H1 (cell line): ENCODE measurements at places on chromosomes 2 and 18.

DNA sequence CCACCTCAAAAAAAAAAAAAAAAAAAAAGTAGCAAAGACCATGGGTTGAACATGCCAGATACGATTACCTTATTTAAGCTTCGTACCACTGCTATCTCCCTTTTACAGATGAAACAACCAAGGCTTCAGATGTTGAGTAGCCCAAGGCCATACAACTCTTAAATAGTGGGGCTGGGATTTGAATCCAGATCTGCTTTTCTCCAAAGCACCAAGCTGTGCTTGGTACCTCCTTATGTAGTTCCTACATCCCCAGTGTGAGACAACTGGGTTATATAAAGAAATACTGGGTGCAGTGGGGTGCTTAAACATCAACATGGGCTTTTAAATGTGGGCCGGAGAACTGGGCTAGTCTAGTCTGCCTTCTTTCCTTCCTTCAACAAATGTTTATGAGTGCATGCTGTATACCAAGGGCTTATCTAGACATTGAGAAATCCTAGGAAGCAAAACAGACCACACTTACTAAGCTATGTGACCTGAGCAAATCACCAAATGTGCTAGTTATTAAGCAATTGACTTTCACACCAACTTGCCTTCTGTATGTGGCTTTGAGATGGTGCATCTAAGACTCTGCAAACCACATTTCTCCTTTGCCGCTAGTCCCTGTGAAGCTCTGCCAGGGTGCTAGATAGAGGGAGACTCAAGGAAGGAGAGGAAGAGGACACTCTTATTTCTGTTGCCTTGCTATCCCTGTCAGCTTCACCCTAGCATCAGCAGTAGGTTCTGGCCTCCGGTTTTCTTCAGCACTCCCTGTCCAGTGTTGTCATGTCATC is 206.8 kb upstream of the FBXO11 start:
- no peak for DNase-seq

GRCh38 chr18:48295586-48296311 is 113.4 kb downstream of the ZBTB7C start:
- DNase-seq: peak; percentile 64

GRCh38 chr2:109164739-109165221 is 35.8 kb downstream of the SH3RF3 start:
- DNase-seq: no peak

DNA sequence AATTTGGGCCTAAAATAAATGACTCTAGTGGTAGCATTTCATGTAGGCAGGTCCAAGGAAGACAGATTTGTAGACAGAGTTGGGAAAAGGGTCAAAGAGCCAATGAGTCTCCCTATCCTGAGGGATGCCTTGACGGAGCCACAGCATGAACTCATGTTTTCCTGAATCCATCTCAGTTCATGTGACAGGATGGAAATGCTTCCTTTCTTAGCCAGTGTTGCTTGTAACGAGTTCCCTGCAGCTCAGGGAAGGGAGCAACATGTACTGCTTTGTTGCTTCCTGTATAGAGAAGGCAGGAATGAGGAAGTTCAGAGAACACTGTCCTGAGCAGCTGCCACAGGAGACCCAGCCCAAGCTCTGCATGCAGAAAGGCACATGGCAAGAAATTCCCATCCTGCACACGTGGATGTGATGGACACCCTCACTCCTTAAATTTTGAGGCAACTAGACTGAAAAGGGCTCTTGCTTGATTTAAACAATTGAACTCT is 27.9 kb downstream of the TMEM17 start:
- DNase-seq: no peak

DNA sequence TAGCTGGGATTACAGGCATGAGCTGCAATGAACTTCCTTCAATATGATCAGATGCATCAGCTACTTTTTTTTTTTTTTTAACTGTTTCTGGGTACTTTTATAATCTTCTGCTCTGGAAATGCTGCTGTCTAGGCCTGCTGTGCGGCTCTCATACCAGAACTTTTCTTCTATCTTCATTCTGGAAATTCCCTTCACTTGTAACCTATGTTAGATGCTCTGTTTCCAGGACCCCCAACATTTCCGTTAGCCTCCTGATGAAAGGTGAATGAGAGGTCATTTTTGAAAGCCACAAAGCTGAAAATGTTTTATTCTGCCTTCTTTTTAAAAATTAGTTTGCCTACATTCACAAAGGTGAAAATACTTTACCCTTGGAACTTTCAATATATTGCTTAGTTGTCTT is 8.6 kb downstream of the AGFG1 start:
- no peak for DNase-seq

DNA sequence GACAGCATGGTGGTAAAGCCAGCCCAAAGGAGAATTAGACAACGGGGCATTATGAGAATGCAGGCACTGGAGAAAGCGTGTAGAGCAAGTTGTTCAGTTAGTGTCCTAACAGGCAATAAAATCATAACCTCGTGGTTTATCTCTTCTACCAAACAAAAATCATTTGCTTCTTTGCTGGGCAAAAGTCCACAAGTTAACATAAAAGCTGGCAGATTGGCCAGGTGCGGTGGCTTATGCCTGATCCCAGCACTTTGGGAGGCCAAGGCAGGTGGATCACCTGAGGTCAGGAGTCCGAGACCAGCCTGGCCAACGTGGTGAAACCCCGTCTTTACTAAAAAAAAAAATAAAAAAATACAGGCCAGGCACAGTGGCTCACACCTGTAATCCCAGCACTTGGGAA is 364.1 kb downstream of the SETBP1 start:
- no peak for DNase-seq

- DNase-seq: no peak
These were observed 5.8 kb downstream of the ASIC4 start for GRCh38 chr2:219520079-219520478.

GRCh38 chr18:75429975-75430374 is 2.5 kb upstream of the SMIM21 start:
- DNase-seq: no peak

DNA sequence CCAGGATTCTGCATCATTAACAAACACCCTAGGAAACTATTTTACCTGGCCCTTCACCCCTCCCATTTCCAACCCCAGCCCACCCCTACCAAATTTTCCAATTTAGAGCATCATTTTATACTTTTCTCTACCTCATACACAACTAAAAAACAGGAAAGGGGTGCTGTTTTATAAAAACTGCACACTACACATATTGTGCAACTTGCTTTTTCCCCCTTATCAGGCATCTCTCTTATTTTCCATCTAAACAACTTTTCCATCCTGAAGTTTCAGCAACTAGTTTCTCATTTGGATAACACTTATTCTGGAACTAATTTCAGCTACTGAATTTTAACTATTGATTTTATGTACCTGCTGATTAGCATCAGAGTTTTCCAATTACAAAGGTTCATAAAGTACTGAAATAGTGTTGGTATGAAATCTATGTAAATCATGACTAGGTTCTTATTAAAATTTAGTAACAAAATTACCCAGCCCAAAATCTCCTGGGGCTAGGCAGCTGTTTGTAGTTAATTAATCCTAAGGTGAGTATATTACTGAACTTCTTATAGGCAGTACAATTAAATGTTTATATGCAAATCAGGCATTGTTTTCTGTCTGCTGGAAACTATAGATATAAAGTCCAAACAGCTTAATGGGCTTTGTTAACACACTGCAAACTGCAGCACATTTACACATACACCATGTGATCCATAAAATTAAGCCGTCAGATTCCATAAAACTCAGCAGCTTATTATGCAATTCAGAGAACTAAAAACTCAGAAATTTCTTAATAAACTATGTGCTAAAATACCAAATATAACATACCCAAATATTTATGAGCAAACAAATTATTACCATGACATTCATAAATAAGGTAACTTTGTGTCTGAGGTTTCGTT is 7.9 kb downstream of the SF3B1 start:
- no peak for DNase-seq

- DNase-seq: no peak
These were observed 180.6 kb downstream of the PARD3B start for GRCh38 chr2:204725693-204726360.

DNA sequence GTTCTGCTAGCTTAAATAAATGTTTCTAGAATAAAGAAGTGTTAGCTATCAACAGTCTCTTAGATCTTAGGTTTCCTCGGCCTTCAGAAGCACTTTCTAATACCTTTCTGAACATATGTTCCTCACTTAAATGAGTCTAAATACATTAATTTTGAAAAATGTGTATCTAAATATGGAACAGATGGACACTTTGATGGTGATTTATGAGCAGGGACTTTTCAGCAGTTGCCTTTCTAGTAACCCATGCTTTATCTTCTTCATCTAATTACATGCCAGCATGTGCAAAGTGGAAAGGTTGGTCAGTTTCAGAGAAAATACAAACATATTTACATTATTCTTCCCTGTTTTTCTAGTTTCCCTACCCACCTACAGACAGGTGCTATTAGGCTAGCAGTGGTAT is 797.0 kb upstream of the CHAC2 start:
- no peak for DNase-seq

DNA sequence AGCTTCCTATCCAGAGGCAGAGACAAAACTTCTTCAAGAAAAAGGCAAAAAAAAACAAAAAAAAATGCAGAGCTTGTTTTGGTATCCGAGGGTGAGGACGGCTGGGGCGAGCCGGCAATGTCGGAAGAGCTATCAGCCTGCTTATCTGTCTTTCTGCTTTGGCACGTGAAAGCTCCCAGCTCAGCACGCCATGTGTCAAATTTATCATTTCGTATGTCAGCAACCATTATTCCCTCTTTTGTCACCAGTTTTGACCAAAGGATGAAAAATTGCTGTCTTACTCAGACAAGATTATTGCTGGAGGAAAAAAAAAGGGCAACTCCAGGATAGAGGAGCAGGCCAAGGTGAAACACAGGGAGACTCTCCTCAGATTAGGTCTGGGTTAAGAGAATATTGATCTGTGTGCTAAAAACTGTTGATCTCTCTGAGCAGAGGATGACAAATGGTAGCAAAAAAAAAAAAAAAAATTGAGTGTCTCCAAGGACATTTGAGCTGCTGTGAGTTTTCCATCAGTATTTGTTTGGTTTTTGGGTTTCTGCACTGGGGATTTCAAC is 532.0 kb upstream of the POU3F3 start:
- DNase-seq: no peak

DNA sequence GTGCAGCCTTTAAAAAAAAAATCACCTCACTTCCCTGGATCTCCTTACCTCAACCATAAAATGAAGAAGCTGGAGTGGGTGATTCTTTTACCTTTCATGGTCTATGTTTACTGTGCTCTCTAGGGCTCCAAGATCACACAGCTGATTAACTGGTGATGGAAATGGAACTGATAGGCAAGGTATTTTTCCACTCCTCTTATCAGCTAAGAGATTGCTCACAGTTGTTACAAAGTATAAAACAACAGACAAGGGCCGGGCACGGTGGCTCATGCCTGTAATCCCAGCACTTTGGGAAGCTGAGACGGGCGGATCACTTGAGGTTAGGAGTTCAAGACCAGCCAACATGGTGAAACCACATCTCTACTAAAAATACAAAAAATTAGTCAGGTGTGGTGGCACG is 14.5 kb downstream of the RPS27A start:
- no peak for DNase-seq

DNA sequence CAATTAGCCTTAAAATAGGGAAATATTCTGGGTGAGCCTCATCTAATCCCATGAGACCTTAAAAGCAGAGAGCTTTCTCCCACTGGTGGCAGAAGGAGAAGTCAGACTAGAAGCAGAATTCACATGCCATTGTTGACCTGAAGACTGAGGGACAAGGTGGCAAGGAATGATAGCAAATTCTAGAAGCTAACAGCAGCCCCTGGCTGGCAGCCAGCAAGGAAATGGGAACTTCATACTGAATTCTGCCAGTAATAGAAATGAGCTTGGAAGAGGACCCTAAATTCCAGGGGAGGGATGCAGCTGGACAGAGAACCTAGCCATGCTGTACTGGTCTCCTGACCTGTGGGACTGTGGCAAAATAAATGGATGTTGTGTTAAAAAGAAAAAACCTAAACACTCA is 19.5 kb downstream of the B3GNT7 start:
- no peak for DNase-seq

- no peak for DNase-seq
These were observed 7.7 kb downstream of the CYP1B1 start for GRCh38 chr2:38068234-38068633.

DNA sequence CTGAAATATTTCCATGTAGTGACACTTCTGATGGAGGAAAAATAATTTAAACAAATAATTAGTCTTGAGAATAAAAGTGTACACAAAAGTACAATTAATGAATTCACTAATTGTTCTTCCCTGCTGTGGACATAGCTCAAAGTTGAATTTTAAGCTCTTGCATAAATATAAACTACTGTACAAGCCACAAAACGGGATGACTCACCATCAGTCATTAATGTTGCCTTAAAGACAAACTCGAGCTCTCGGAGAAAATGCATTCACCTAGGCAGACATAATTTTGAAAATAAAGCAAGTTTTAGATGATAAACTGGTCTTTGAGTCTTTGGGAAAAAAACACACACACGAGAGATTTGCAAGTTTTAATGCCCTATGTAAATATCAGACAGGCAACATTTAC is 436.4 kb downstream of the ZNF521 start:
- no peak for DNase-seq

DNA sequence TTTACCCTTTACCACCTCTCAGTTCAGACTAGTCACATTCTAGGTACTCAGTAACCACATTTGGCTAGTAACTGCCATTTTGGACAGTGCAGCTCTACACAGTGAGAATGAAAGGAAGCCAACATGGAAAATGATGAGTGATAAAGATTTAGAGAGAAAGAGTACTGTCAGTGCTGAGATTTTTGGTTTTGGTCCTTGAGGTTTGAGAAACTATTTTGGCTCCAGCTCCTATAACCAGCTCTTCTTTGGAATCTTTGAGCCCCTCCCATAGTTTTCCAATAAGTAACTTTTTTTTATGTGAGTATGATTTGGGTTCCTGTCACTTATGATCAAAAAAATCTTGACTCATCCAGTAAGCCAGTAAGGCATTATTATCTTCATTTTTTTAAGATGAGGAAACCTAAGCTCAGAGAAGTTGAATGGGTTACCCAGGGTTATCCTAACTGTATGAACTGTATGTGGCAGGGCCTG is 173.0 kb downstream of the BABAM2 start:
- DNase-seq: no peak

- no peak for DNase-seq
These were observed 1.6 kb downstream of the CHCHD5 start for GRCh38 chr2:112585873-112586464.

DNA sequence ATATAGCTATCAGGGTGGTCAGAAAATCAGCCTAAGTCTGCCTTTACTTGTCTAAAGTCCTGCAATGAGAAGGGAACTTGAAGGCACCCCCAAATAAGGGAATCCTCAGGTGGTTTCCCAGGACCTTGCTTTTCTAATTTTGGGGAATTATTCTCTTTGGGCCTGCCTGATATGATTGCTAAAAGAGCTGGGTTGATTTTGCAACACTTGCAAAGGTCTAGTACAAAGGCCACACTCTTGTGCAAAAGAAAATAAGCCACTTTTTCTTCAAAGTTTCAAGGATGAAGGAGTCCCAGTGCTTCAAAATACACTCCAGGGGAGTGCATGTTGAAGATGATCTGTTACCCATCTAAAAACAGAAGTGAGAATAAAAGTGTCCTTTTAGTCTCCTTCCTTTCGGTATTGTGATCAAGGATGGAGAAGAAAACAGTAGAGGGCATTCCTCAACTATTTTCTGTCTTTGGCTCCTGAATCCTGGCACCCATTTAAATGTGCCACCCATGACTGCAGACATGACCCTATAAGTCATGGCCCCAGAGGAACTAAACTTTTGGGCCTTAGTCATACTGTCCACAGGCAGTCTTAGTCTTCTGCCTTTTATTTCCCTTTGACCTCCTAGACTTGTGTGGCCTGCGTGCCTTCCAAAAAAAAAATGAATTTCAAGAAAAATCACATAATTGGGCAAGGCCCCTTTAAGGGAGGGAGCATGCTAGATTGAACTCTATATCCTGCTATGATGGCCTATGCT is 5.1 kb downstream of the SULT1C3 start:
- DNase-seq: no peak

GRCh38 chr18:68467957-68468356 is 247.0 kb downstream of the TMX3 start:
- no peak for DNase-seq
